ENCODE measurements at places on chromosomes 11 and 22. TPM values are rescaled to one million over a fixed set of nuclear protein-coding genes. Genes with fewer than 3 reads are reported as not detected.
A peak's percentile ranks its signal among the peaks of the same experiment; 100 is the strongest.

- no peak for DNase-seq
Observed at GRCh38 chr11:124384399-124384798, at the start of gene OR8B2. Gene OR8B2 (minus strand): TSS chr11:124384499. CDS start chr11:124383343, 1,156 bp downstream.

GRCh38 chr22:44440224-44441160 is 57.5 kb downstream of the RTL6 start:
- no peak for DNase-seq

DNA sequence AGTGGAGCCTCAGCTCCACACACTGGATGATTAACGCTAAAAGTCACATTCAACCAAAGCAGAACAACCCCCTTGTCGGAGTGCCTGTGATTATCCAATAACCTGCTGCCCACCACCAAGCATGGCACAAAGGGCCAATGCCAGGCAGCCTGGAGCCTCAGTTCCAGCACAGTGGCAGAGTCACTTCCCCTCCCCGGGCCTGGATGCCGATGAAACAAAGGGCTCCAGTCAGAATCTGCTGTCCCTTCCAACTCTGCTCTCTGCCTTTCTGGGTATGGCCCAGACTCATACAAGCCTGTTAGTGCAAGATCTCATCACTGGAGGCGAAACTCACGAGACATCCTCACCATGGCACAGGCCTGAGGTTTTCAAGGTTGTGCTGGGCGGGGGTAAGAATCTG is 52.1 kb downstream of the CLTCL1 start:
- no peak for DNase-seq

DNA sequence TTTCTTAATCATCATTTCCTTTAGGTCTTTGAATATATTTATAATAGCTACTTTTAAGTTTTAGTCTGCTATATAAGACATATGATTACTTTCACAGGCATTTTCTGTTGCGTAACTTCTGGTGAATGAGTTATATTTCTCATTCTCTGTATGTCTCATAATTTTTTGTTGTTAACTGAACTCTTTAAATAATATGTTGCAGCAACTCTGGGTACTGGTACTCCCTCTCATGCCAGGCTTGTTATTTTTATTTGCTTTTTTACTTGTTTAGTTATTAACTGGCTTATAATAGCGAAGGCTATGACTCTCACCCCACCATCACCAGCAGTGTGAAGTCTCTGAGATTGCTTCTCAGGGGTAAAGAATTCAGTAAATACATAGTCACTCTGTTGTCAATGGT is 524.2 kb upstream of the CHORDC1 start:
- no peak for DNase-seq

- no peak for DNase-seq
Observed at GRCh38 chr11:108148556-108148955, 27.2 kb downstream of the ACAT1 start.

GRCh38 chr11:22903782-22904181 is 43.5 kb upstream of the CCDC179 start:
- no peak for DNase-seq

GRCh38 chr11:80521592-80521991 is 1080.8 kb upstream of the TENM4 start:
- no peak for DNase-seq

- no peak for DNase-seq
Observed at GRCh38 chr11:119266517-119267255, 50.2 kb downstream of the MCAM start.

DNA sequence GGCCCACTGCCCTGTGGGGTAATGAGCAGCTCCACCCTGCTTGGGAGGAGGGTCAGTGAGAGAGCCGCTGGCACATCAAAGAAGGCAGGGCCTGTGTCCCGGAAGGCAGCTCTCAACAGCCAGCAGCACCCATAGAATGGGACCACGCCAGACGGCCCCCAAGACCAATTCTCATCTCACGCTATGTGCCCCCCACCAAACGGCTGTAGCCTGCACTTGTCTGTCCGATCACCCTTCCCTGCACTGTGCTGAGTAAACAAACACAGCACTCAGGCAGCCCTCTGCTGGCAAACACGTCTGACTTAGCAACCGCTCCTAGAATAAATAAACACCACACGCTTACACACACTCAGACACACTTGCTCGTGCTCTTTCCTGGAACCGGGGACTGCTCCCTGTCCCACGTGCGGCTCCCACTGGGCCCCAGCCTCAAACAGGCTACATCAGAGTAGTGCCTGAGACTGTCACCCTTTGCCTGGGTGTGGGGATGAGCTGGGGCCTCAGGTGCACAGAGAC is 53.2 kb upstream of the CDON start:
- peak; percentile 21 for DNase-seq

- DNase-seq, result no peak
Observed at GRCh38 chr11:62433904-62434276, 15.1 kb downstream of the SCGB1A1 start.

DNA sequence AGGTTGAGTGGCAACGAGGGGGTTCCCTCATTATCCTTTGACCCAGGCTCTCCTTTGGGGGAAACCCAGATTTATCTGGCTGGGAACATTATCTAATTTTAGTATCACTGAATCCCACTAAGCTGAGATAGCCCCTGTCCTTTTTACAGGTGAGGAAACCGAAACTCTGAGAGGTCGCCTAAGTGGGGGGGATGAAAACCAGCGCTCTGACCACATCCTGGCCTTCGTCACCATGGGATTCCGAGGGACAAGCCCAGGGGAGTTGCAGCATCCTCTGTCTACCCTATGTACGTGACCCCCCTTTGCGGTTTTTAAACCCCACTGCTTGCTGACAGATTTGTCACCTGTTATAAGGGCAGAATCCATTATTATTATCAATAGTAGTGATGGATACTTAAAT is 61.0 kb downstream of the ISX start:
- no peak for DNase-seq

The CARD10 gene
- 2.0 TPM for total RNA-seq

The GAB4 gene
- total RNA-seq, result not detected

The OR52A5 gene
- total RNA-seq, result not detected

The OR10A2 gene
- total RNA-seq, result not detected

The PLEKHB1 gene
- 48.5 TPM for total RNA-seq

The MS4A14 gene
- not detected for total RNA-seq

The CREB3L1 gene
- total RNA-seq, result 0.13 TPM
